Ascending aorta (tissue), 2 donors: ENCODE measurements at places on chromosomes 16 and 17.
A peak's percentile ranks its signal among the peaks of the same experiment; 100 is the strongest.

- no peak overlapping the region for H3K4me3 ChIP-seq
- no peak for DNase-seq
- no peak overlapping the region for H3K27ac ChIP-seq
- peaks cover 4% of the 10 kb centered on the region for H3K4me1 ChIP-seq
- no peaks in the 10 kb centered on the region for H3K36me3 ChIP-seq
Measured at GRCh38 chr17:51071556-51071955, 49.1 kb downstream of the SPAG9 start.

GRCh38 chr17:82458885-82459424, 414 bp downstream of the NARF start:
- H3K27me3 ChIP-seq, result no peaks in the 10 kb centered on the region
- peak overlapping the region; percentile 86 for H3K4me3 ChIP-seq
- no peak for DNase-seq
- peak overlapping the region; percentile 100 for H3K27ac ChIP-seq

- H3K27me3 ChIP-seq, result no peaks in the 10 kb centered on the region
- H3K4me3 ChIP-seq, result peak overlapping the region; percentile 86
- H3K36me3 ChIP-seq, result no peaks in the 10 kb centered on the region
- peaks cover 20% of the 10 kb centered on the region for H3K4me1 ChIP-seq
- H3K27ac ChIP-seq, result peak overlapping the region; percentile 99
- peak; percentile 40 for DNase-seq
Measured at GRCh38 chr17:18182978-18183333, 672 bp upstream of the ALKBH5 start.

GRCh38 chr16:87498324-87499188, 5.7 kb upstream of the ZCCHC14 start:
- H3K36me3 ChIP-seq, result no peaks in the 10 kb centered on the region
- H3K27me3 ChIP-seq, result no peaks in the 10 kb centered on the region
- peaks cover 1% of the 10 kb centered on the region for H3K4me1 ChIP-seq
- DNase-seq, result no peak
- no peak overlapping the region for H3K4me3 ChIP-seq
- H3K27ac ChIP-seq, result no peak overlapping the region

GRCh38 chr17:31533546-31534155, 142.2 kb downstream of the RAB11FIP4 start:
- no peaks in the 10 kb centered on the region for H3K36me3 ChIP-seq
- H3K27me3 ChIP-seq, result no peaks in the 10 kb centered on the region
- H3K27ac ChIP-seq, result peak overlapping the region; percentile 26
- peaks cover 13% of the 10 kb centered on the region for H3K4me1 ChIP-seq

GRCh38 chr16:4136229-4136813, 20.1 kb upstream of the ADCY9 start:
- no peaks in the 10 kb centered on the region for H3K4me1 ChIP-seq
- no peak overlapping the region for H3K4me3 ChIP-seq
- DNase-seq, result no peak
- H3K27me3 ChIP-seq, result no peaks in the 10 kb centered on the region
- no peaks in the 10 kb centered on the region for H3K36me3 ChIP-seq

GRCh38 chr17:42920922-42921321, 20.3 kb downstream of the G6PC1 start:
- H3K27me3 ChIP-seq, result no peaks in the 10 kb centered on the region
- no peak overlapping the region for H3K4me3 ChIP-seq
- no peaks in the 10 kb centered on the region for H3K36me3 ChIP-seq

DNA sequence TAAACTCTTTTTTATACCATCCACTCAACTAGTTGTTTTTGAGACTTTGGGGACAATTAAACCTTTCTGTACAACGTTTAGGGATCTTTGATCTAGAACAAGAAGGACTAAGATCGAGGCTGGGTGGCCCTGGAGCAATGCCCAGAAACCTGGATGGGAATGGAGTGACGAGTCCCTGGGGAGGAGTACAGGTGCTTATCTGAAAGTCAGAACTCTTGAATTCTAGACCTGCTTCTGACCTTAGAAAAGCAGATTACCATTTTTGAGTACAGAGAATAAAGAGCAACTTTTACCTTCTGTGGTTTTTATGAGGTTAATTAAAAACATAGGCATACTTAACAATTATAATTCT, 17.8 kb downstream of the UBE2Z start:
- H3K4me1 ChIP-seq, result no peaks in the 10 kb centered on the region
- H3K27me3 ChIP-seq, result no peaks in the 10 kb centered on the region
- H3K27ac ChIP-seq, result no peak overlapping the region

- H3K4me3 ChIP-seq, result peak within 1 kb of the TSS; percentile 89
- peak; percentile 90 for DNase-seq
- peaks cover 84% of the 10 kb centered on the region for H3K4me1 ChIP-seq
Measured at GRCh38 chr16:70685938-70686375, at the start of gene MTSS2. Gene MTSS2, minus strand, starts transcription at chr16:70686053. Its CDS starts 262 bp downstream, at chr16:70685791.

- H3K4me3 ChIP-seq, result no peak overlapping the region
- no peaks in the 10 kb centered on the region for H3K36me3 ChIP-seq
- H3K27ac ChIP-seq, result no peak overlapping the region
- H3K4me1 ChIP-seq, result peaks cover 12% of the 10 kb centered on the region
- no peak for DNase-seq
Measured at GRCh38 chr16:48507391-48507790, 102.6 kb downstream of the N4BP1 start.

DNA sequence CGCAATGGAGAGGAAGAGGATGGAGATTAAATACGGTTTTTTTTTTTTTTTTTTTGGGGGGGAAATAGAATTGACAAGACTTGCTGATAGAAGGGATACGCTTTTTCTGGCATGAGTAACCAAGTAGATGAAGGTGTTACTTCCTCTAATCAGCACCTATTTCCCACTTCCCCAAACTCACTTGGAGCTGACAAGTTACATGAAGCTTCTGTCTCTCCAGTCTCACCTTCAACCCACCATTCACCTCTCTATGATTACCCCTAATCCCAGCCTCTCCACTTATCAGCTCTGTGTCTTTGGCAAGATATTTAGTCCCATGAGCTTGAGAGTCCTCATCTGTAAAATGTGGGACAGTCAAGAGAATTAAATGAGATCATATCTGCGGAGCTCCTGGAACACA, 185.9 kb upstream of the HS3ST3A1 start:
- H3K27me3 ChIP-seq, result no peaks in the 10 kb centered on the region
- no peak overlapping the region for H3K4me3 ChIP-seq
- no peaks in the 10 kb centered on the region for H3K4me1 ChIP-seq
- H3K27ac ChIP-seq, result no peak overlapping the region
- no peaks in the 10 kb centered on the region for H3K36me3 ChIP-seq

- H3K4me3 ChIP-seq, result no peak overlapping the region
- peak overlapping the region; percentile 93 for H3K27ac ChIP-seq
Measured at GRCh38 chr16:65125871-65126270, 4.0 kb upstream of the CDH11 start.

- H3K4me1 ChIP-seq, result no peaks in the 10 kb centered on the region
- H3K36me3 ChIP-seq, result no peaks in the 10 kb centered on the region
- H3K27ac ChIP-seq, result no peak overlapping the region
- no peak overlapping the region for H3K4me3 ChIP-seq
Measured at GRCh38 chr17:61384692-61385576, 14.7 kb upstream of the TBX2 start.

- H3K27me3 ChIP-seq, result no peaks in the 10 kb centered on the region
- H3K4me1 ChIP-seq, result no peaks in the 10 kb centered on the region
- no peaks in the 10 kb centered on the region for H3K36me3 ChIP-seq
- no peak for DNase-seq
- peak within 1 kb of the TSS; percentile 83 for H3K4me3 ChIP-seq
Measured at GRCh38 chr16:65121870-65122723, at the start of gene CDH11. Gene CDH11, minus strand, starts transcription at chr16:65122063. Its CDS starts 117,194 bp downstream, at chr16:65004869.

- H3K27me3 ChIP-seq, result peaks cover 11% of the 10 kb centered on the region
- H3K36me3 ChIP-seq, result no peaks in the 10 kb centered on the region
- H3K27ac ChIP-seq, result no peak overlapping the region
- peaks cover 7% of the 10 kb centered on the region for H3K4me1 ChIP-seq
- peak; percentile 70 for DNase-seq
Measured at GRCh38 chr17:8016632-8017424, 14.4 kb downstream of the GUCY2D start.
